ENCODE measurements at places on chromosomes 2 and 18.
A peak's percentile ranks its signal among the peaks of the same experiment; 100 is the strongest.

- no peak for DNase-seq
Observed at GRCh38 chr18:80227472-80227871, 19.8 kb downstream of the PARD6G start.

GRCh38 chr2:84481702-84482101, 22.6 kb upstream of the SUCLG1 start:
- peak; percentile 53 for DNase-seq

DNA sequence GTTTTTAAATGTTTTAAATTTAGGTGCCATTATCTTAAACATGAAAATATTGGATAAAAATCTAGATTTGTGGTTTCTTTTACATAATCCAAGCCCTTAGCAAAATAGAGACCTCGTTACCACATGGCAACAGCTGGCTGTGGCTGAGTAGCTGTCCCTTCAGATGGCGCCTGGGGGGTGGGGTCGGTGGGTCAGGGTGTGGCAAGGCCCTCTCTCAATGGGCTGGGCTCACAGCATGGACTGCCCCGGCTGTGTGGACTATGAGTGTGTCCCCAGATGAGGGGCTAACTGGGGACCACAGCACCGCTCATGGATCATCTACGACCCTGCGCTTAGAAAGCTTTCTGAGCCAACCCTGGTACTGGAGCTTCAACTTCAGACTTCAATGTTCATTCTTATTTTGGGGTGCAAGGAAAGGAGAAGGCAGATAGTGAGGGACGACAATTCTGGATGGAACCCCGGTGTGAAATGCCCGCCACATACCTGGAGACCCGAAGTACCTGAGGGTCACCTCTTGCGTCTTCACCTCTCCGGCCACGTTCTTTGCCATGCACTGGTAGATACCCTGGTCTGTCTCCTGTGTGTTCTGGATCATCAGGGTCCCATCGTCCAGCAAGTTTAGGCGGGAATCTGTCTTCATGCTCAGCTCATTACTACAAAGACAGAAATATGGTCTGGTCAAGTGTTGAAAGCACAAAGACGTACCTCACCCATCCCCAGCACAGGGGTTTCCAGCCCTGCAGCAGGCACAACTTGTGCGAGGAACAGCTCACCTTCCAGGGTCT, 71.0 kb downstream of the PXDN start:
- no peak for DNase-seq

DNA sequence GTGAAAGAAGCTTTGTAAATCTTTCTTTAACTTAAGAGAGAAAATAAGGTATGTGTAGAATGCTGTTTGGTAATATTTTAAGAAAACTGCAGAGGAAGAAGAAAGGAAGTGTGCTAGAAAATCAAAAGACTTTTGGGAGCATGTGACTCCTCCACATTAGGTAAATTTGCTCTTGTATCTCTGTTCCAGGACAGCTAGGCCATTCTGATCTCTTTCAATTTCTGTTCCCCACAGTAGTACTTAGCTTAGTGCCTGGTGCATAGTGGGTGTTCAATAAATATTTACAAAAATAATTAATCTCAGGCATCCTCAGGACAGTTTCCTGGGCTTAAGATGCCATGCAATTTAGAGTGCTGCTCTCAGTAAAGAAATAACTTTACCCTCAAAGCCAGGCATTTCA, 105.0 kb downstream of the GPD2 start:
- no peak for DNase-seq

DNA sequence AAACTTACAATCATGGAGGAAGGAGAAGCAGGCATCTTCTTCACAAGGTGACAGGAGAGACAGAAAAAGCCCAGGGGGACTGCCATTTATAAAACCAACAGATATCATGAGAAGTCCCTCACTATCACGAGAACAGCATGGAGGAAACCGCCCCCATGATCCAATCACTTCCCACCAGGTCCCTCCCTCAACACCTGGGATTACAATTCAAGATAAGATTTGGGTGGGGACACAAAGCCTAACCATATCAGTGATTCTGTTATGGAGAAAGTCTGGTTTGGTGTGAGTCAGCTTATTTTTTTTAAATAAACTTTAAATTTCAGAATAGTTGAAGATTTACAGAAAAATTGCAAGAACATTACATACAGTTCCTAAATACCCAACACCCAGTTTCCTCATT, 84.7 kb upstream of the SP3 start:
- no peak for DNase-seq

DNA sequence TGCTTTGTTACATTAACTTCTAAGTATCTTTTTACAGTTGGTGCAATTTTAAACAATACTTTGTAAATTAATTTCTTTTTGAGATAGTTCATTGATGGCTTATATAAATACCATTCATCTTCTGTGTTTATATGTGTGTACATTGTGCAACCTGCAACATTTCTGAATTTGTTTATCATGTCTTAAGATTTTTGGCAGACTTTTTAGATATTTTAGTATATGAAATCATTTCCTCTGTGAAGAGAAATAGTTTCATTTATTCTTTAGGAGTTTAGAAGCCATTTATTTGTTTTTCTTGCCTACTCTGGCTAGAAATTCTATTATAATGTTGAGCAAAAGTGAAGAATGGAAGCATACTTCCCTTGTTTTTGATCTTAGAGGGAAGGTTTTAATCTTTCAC, 337.8 kb upstream of the DSEL start:
- no peak for DNase-seq

DNA sequence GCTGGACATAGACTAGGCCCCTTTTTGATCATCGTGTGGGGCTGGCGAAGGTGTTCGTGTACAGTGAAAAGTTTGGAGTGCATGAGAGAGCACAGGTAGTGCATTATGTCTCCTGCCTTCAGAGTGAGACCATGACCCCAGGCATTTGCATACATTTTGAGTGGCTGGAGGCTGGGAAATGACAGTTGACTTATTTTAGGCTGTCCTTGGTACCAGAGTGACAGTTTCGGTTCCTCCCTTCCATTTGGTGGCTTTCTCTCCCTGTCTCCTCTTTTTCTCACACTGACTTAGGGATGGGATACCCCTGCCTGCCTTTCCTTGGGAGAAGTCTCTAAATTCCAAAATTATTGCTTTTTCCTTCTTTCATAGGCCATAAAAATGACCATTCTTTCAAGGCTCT, 20.1 kb downstream of the SERPINB12 start:
- no peak for DNase-seq

GRCh38 chr18:39842366-39842914, 2112.6 kb upstream of the PIK3C3 start:
- no peak for DNase-seq

GRCh38 chr2:156242874-156243273, 89.6 kb downstream of the NR4A2 start:
- DNase-seq: no peak

GRCh38 chr2:224258059-224258458, 143.8 kb downstream of the FAM124B start:
- DNase-seq: no peak

- no peak for DNase-seq
Observed at GRCh38 chr2:124814968-124815745, 790.1 kb downstream of the CNTNAP5 start.

- no peak for DNase-seq
Observed at GRCh38 chr2:175414191-175414881, 232.8 kb upstream of the ATP5MC3 start.

- no peak for DNase-seq
Observed at GRCh38 chr2:95383635-95384027, 18.9 kb upstream of the FAHD2A start.

- DNase-seq: no peak
Observed at GRCh38 chr18:62464266-62464665, 58.6 kb upstream of the ZCCHC2 start.

DNA sequence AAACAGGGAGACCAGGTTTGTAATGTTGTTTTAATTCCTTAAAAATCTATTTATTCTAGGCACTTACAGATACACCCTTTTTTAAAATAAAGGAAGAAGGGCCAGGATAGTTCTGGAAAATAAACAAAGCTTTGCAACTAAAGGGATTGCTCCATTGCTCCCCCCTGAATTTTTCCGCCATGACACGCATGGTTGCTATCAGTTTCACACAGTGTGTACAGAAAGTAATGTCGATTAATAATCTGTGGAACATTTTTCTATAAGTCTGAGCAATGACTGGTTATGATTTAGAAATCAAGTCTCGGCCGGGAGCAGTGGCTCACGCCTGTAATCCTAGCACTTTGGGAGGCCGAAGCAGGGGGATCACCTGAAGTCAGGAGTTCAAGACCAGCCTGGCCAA, 90.8 kb downstream of the GAREM1 start:
- DNase-seq: no peak

Measured in H54 (cell line).